Pons (tissue), 1 donor: ENCODE measurements at places on chromosomes 16 and 17.

GRCh38 chr16:81586417-81586816, 141.8 kb downstream of the CMIP start:
- DNase-seq, result no peak

DNA sequence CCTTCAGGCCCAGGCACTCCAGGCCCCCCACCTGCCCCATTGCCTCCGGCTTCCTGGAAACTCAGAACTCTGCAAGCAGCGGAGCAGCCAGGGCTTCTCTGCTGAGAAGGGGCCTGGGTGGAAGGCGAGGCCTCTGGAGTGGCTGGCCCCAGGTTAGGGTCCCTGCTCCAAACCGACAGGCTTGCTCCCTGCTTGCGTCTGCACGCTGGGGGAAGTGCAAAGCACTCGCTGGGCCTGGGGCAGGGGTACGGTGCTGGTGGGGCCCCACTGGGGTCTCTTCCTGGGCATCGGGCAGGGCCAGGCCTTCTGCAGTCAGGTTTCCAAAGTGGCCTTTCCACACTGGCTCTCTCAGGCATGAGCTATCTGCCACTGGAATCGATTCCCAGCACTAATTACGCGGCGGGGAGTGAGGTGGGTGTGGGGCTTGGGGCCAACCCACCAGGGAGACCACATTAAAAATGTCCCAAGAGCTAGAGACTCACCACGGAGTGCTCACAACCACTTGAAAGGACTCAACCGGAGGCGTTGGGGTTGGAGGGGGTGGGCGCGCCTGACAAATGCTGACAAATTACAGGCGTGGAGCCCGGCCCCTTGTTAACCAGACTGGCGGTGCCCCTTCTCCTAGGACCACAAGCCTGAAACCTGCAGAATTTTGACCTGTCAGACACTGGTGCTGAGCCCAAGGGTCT, 17.9 kb downstream of the FAM83G start:
- DNase-seq, result no peak

GRCh38 chr16:85308611-85309540, 196.6 kb upstream of the CIBAR2 start:
- DNase-seq, result no peak

DNA sequence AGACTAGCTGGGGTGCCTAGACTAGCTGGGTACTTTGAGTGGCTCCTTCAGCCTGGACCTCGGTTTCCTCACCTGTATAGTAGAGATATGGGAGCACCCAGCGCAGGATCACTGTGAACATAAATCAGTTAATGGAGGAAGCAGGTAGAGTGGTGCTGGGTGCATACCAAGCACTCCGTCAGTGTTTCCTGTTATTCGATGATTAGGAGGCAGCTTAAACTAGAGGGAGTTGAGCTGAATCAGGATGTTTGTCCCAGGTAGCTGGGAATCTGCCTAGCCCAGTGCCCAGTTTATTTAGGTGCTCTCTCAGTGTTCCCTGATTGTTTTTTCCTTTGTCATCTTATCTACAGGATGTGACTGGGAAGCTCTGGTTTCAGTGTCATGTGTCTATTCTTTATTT, 8.4 kb upstream of the TMEM235 start:
- DNase-seq, result no peak

DNA sequence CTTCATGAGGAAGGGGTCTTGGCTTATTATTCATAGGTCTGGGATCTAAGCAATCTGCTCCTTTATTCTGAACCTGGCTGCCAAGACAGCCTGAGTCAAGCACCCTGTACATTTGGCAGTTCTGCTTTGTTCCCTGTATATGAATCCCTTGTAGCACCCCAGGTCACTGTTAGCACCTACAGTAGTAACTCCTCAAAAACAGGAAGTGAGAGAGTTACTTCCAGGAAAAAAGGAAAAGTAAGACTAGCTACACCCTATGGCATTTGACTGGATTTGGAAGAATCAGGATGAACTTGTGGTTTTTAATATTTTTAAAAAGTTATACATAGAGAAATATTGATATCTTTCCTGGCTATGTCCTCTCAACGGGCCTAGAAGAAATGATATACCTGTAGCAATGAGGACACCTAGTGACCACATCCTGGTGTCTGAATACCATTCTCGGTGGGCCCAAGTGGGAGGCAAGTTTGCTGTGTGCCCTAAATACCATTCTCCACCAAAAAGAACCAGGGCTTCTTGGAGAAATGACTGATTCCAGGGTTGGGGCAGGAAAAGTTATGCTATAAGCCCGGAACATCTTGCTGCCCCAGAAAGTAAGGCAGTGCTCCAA, 9.9 kb downstream of the ANKRD40 start:
- DNase-seq, result no peak

GRCh38 chr17:8068736-8069586, 18.6 kb downstream of the ALOX12B start:
- DNase-seq, result no peak

DNA sequence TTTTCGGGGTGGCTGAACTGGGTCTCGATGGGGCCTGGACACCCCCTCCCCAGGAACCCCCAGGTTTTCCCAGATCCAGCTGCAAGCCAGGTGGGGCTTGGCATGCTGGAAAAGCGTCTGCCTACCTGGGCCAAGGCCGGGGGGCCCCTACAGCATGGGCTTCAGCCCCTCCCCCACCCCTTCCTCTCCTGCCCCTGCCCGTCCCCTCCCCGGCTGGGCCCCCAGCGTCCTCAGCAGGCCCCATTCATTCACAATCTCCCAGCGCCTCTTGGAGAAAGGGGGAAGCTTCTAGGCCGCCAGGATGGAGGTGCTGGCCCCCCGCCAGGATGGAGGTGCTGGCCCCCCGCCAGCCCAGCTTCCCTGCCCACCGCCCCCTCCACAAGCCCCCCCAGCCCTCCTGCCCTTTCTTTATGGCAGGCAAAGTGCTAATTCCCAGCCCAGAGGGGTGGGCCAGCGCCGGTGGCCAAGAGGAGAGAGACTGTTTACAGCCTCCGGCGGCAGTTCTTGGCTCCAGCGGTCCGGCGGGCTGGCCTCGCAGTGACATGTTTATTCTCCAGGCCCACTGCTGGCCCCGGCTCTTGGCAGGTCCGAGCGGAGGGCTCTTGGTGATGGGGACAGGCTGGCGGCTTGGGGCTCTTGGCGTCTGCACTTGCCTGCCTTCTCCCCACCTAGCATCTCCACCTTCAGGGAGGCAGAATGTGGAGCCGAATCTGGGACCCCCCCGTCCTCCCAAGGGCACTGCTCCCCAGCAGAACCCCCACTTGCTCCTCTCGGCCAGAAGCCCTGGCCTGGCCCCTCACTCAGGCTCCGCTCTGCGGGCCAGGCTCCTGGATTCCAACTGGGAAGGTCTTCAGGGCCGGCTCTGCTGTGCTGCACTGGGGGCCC, 94.4 kb upstream of the CIBAR2 start:
- peak; percentile 45 for DNase-seq

GRCh38 chr17:60941028-60941427, 263.4 kb downstream of the BCAS3 start:
- peak; percentile 18 for DNase-seq

GRCh38 chr16:83268169-83268568, 539.6 kb upstream of the HSBP1 start:
- DNase-seq, result no peak

GRCh38 chr16:53087101-53087500, 32.3 kb downstream of the CHD9 start:
- DNase-seq, result no peak

GRCh38 chr16:88966986-88967829, 9.8 kb downstream of the CBFA2T3 start:
- DNase-seq, result no peak

DNA sequence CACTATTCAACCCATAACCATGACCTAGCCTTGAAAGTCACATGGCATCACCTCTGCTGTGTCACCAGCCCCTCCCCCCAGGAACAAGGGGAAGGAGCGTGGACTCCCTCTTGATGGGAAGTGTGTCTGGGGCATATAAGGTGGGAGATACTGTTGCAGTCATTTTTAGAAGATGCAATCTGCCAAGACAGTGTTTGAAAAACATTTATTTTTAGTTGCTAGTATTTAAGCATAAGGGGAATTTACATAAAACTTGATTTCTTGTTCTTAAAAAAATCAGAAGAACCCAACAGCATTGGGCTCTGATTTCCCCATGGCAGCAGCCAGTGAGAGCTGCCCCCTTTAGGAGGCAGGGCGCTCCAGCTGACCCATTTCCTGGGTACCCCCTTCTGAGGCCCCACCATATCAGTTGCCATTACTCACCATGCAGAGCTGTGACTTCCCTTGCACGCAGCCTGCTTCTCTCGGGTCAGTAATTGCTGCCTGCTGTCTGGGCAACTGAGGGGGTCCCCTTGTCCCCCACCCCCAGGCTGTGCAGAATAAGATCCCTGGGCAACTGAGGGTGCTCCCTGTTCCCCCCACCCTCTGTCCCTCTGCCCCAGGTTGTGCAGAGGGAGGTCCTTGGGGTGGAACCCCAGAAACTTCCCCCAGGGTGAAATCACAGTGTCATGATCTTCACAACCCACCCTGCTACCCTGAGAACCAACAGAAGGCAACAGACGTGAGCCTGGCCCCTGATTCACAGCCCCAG, 11.8 kb upstream of the CDC42EP4 start:
- no peak for DNase-seq

- no peak for DNase-seq
Observed at GRCh38 chr16:15708096-15708495, 58.1 kb downstream of the NDE1 start.

GRCh38 chr17:77494664-77495435, 354.1 kb downstream of the SEC14L1 start:
- DNase-seq, result peak; percentile 50

- DNase-seq, result no peak
Observed at GRCh38 chr17:75894049-75894733, 2.6 kb downstream of the TRIM65 start.

- DNase-seq, result peak; percentile 65
Observed at GRCh38 chr16:81738783-81739496, 40.2 kb upstream of the PLCG2 start.

DNA sequence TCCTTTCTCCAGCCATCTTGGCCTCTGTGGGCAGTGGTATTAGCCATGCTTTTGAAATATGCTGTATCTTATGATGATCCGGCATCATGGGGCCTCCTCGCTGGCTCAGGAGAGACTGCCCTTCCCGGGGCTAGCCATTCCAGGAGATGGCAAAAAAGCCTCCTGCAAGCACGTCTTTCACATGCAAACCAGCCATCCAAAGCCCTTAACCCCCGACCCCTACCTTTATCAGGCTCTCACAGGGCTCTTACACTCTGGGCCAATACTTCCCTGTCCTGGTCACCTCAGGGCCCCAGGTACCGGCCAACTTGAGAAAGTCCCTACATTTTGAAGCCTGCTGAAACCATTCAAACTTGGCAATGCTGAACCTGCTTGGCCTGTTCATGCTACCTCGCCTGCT, 36.4 kb downstream of the MYH13 start:
- DNase-seq, result no peak
